ENCODE measurements at places on chromosomes 7 and 10.
A peak's percentile ranks its signal among the peaks of the same experiment; 100 is the strongest.

GRCh38 chr7:28879105-28879504 lies 79.0 kb downstream of the TRIL start:
- no peak for DNase-seq

- no peak for DNase-seq
Measured at GRCh38 chr7:30093420-30093952, 41.3 kb upstream of the MTURN start.

- no peak for DNase-seq
Measured at GRCh38 chr7:113044394-113044793, 42.2 kb downstream of the GPR85 start.

GRCh38 chr7:118306771-118307170 lies 82.3 kb downstream of the ANKRD7 start:
- DNase-seq: no peak

DNA sequence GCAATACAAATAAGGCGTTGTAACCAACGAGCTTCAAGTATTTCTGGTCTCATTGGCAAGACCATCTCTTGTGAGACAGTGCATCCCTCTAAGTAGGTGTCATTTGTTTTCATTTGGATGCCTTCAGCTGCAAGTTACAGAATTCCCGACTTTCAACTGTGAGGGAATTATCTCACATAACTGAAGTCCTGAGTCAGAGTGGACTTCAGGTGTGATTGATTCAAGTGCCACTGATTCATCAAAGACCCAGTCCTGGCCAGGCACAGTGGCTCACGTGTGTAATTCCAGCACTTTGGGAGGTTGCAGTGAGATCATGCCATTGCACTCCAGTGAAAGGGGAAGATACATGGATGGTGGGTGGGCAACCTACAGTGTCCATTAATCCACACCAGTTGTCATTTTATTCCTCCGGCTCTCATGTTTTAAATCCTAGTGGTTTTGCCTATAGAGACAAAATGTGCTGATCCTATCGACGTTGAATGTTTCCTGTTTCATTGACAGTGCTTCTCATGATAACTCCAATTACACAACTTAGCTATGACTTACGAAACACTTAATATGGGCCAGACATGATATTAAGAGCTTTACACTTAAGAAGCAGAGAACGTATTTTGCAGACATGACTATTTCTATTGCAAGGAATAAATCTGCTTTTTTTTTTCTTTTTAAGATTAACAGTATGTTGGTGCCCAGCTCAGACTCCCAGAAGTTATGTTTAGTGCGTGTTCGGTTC lies 268.0 kb downstream of the FRMD4A start:
- no peak for DNase-seq

DNA sequence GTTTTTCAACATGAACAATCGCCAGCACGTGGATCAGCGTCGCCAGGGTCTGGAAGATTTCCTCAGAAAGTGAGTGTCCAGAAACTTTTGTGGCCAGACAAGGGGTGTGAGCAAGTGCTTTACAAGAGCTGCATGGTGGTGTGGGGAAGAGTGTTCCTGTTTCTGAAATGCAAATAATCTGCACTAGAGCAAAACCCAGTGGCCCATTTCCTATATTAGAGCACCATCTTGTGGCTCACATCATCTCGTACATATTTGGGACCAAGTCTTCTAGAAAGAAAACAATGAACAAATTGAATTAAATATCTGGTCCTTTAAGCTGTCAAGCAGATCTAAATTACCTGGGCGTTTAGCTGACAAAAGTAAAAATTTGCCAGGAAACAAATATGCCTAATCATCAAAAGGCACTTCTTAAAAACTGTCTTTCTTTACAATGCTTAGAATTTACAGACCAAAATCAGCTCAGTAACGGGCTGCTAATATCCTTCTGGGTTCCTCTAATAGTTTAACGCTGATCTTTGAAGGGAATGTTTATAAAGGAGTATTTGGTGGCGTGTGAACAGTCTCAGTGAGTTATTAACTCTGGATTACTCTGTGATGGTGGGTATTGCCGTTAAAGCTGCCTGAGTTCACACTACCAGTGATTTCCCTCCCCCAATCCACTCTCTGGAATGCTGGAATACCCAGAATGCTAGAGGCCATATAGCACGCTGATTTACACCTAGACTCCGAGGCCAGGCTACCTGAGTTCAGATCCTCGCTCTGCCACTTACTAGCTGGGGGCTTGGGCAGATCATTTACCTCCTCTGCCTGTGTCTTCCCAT lies 73.6 kb downstream of the SNX10 start:
- peak; percentile 72 for DNase-seq

- no peak for DNase-seq
Measured at GRCh38 chr10:1213252-1214070, 157.3 kb downstream of the WDR37 start.

DNA sequence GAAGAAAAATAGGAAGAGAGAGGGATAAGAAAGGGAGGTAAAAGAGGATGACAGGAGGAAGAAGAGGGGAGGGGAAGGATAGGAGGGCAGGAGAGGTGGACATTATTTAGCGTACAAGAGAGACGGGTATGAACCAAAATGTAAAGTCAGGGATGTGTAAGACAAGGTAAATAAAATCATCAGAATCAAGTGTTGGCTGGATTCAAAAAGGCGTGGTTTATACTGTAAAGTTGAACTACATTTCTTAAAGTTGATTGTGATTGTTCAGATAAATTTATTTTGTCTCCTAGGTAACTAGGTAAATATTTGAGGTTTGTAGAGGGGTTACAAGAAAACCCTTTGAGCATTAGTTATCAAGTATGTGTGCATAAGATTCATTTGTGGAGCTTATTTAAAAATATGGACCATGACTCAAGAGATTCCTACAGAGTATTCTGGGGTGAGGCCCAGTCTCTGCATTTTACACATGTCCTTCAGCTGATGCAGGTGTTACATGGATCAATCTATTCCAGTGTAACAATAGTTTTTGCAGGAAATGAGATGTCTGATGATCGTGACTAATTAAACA lies 512.1 kb upstream of the MBL2 start:
- no peak for DNase-seq

- DNase-seq: no peak
Measured at GRCh38 chr7:107474104-107474521, 4.3 kb downstream of the GPR22 start.
